Aorta (tissue), 5 donors: ENCODE measurements at places on chromosomes 6 and 20.

DNA sequence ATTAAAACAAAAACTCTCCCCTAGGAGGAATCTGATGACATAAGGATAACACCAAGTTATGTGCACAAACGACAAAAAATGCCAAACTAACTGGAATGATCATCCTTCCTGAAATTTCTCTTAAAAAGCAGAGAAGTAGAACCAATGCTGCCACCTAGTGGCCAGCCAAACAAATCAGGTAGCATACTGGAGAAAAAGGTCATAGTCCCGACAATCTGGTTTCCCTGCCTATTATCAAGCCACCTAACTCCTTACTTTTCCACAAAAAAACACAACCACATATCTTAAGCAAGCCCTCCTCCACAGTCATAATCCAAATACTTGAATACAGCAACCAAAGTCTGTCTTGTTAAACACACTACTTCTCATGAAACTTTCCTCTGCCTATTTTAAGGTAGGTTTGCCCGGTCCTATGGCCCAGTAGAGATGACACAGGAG lies 5.3 kb downstream of the OARD1 start:
- DNase-seq: peak; percentile 81

DNA sequence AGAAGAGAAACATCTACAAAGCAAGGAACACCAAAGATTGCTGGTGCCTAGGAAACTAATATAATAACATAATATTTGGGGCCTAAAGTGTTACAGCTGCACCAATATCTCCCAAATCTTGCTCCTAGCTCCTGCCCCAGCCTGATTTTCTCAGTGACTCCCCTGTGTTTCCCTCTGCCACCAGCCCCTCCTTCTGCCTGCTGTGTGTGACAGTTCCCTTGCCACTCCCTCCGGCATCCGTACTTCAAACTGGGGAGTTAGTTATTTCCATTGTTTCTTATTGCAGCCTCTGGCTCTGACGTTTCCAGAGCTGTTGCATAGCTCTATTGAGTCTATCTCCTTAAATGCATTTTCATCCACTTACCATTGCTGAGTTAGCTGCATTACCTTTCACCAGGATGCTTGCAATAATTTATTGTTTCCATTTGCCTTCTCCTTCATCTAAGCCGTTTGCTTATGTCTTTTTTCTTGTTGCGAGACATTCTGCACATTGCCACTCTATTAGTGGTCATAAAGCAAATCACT lies 43.1 kb downstream of the ESR1 start:
- DNase-seq: no peak

DNA sequence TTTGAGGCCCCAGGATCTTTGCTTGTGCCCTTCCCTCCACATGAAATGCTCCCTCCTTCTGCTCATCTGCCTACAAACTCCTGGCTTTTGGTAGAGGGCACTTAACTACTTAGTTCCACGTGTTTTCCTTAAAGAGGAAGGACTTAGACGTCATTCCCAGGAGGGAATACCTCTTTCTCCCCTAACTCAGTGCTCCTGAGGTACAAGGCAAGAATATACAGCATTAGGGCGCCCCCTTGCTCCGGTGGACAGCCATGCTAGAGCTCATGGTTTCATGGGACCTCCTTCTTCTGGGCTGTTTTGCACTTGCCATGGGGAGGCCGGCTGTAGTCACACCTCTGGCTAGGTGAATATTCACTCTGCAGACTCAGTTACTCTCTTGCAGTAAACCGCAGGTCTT lies 93.8 kb upstream of the LY86 start:
- DNase-seq: no peak

- no peak for DNase-seq
These were observed 29.4 kb downstream of the ZNF292 start for GRCh38 chr6:87184762-87185250.

- DNase-seq: no peak
These were observed 3.7 kb downstream of the IBTK start for GRCh38 chr6:82243884-82244283.

DNA sequence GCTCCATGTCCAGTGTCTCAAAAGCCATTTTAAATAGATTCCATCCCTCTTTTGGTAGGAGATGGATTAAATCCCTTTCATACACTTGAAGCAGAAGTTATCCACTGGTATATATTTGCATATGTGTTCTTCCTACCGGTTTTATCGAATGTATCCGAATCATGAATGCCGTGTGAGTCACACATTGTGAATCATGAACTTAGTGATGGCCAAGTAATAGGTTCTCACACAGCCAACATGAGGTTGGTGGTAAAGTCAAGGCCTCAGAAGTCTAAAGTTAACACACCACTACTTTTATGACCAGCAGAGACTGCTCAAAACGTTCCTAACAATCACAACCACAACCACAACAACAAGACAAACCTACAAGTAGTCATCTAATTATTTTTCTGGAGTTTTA lies 345.5 kb downstream of the THBS2 start:
- DNase-seq: no peak

DNA sequence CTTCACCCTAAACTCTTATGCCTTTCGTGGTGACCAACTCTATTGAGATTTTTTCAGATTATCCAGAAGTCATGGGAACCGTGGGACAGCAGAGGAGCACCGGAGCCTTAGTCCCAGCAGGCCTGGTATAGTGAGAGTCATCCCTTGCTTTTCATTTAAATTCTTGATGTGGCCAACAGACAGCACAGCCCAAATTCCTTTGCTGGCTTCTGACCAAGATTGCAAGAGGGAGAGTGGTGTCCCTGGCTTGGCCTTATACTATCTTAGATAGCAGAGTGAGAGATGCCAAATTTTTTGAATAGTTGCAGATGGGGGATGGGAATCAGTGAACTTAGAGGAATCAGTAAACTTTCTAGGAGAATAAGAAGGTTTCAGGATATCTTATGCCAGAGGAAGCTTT lies 7.8 kb downstream of the STX11 start:
- DNase-seq: no peak

DNA sequence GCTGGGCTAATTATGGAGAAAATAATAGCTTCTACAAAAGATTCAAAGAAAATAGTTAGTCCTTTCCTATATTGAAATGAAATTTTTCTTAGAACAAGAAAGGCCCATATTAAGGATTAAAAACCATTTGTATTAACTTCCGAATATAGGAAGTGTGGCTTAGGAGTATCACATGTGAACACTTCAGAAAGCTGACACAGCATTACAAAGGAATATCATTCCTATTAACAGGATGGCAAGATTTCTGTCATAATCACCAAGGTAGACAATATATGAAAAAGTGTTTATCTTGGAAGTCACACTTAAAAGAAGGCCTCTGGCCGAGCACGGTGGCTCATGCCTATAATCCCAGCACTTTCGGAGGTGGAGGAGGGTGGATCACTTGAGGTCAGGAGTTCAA lies 5.4 kb upstream of the LATS1 start:
- DNase-seq: no peak

DNA sequence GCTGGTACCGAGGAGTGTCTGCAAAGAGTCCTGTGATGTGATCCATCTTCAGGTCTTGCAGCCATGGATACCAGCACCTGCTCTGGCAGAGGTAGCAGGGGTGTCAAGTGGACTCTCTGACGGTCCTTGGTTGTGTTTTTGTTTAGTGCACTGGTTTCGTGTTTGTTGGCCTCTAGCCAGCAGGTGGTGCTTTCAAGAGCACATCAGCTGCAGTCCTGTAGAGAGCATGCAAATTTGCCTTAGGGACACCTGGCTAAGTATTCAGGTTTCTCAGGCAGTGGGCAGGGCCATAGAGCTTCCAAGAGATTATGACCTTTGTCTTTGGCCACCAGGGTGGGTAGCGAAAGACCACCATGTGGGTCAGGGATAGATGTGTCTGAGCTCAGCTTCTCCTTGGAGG lies 14.5 kb upstream of the RGS17 start:
- DNase-seq: no peak

DNA sequence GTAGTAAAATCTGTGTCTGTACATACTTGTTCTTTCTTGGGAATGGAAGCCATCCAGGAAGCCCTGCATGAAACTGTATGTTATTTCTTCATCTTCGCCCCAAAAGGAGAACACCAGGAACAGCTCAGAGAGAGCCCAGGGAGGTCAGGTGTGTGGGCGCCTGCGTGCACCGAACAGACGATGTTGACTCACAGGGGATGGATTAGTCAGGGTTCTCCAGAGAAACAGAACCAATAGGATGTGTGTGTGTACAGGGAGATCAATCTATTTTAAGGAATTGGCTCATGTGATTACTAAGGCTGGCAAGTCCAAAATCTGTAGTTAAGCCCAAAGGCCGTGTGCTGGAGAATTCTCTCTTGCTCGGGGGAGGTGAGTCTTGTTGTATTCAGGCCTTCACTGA lies 45.7 kb downstream of the RNASET2 start:
- no peak for DNase-seq

DNA sequence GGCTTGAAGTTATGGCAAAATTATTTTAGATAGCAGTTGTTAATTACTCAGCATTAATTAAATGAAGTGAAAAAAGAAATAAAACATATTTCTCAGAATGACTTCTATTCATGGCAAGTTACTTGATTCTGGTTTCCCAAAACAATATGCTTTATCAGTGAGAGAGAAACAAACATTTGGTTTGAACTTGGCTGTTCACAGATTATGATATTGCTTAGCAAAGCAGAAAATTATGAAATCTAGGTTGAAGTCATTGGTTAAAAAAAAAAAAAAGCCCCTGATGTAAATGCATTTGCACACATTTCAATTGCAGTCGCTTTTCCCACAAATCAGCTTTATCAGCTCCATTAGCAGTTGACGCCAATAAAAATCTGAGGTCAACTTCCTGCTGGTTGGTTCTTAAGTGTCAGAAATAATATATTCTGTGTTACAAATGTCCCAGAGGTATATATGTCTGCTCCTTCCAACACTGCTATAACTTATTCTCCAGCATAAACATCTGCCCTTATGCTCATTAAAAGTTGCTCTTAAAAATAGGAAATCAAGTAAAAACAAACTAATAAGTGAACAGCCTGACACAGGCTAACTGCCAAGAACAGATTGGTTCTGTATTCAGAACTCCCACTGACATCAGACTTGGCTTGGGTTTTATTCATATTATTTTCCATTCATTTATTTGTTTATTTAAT lies 275.4 kb downstream of the PHF3 start:
- DNase-seq: no peak

- peak; percentile 24 for DNase-seq
These were observed 358.3 kb upstream of the SULF2 start for GRCh38 chr20:48143435-48144081.
